ENCODE measurements at places on chromosomes 7 and 10.

GRCh38 chr7:39353615-39354376, 212.4 kb upstream of the YAE1 start:
- DNase-seq: no peak

GRCh38 chr7:2405201-2405600, 1.8 kb downstream of the CHST12 start:
- no peak for DNase-seq

GRCh38 chr7:150381785-150382122, 2.6 kb downstream of the ZNF775 start:
- no peak for DNase-seq

DNA sequence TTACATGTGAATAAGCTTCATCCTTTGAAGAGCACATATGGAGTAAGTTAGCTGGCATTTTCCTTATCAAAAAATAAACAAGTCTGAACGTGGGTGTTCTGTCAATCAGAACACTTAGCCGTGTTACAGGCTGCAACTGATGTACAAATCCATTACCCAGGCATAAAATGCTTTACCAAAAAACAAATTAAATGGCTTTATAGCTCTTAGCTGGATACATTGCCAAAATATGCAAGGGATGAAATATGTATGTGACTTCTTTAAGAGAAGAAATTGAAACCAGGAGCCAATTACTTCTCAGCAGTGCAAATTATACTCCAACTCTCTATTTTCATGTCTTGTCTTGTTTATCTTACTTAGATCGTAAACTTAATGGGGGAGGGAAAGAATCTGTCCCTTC, 214.8 kb downstream of the DGKB start:
- no peak for DNase-seq

DNA sequence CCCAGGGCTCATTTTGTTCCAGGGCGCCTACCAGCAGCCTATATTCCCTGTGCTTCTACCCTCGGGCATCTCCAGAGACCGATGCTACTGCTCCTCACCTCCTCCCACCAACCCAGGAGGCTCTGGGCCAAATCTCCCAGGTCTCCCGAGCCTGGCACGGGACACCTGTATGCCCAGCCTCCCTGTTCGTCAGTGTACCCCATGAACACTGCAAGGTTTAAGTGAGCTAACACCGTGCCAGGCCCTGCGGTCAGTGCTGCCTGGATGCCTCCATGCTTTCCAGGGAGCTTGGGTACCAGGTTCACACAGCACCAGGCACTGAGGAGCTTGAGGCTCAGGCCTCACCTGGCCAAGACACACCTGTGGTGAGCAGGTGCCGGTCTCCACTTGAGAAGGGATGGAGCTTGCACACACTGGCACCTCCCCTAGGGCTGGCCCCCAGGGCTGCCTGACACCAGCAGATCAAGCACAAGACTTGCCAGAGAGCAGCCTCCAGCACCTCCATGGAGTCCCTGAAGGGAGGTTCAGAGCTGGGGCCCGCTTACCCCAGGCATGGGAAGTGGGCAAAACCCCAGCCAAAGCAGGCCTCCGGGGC, 80.3 kb downstream of the FAM53B start:
- DNase-seq: no peak

DNA sequence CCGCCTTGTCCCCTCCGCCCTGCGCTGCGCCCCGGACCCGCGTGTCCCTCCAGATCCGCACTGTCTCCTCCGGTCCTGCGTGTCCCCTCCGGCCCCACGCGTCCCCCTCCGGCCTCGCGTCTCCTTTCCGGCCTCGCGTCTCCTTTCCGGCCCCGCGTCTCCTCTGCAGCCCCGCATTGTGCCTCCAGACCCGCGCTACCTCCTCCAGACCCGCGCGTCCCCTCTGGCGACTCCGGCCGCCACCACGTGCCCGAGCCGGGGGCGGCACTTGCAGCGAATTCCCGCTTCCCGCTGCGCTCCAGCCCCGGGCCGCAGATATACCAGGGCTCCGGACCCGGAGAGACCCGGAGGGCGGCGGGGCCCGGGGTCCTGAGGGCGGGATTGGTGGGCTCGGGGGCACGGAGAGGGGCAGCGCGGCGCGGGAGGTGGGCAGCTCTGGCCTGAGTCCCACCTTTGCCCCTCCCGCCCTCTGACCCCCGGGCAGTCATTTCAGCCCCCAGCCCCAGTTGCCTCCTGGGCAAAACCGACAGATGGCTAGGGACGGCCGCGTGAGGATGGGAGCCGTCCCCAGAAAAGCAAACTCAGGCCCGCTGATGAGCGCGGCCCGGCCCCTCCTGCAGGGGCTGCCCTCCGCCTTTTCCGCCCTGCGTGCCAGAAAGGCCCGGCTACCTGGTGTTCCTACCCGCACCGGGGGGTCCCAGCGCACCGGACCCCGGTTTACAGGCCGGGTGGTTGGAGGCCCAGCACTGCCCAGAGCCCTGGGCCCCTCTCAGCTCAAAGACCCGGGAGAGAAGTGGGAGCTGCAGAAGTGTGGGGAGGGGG, 56.5 kb downstream of the RBM17 start:
- no peak for DNase-seq

- no peak for DNase-seq
These were observed 31.6 kb upstream of the ZNF488 start for GRCh38 chr10:47415520-47416304.
